ENCODE measurements at places on chromosomes 3 and 15.

DNA sequence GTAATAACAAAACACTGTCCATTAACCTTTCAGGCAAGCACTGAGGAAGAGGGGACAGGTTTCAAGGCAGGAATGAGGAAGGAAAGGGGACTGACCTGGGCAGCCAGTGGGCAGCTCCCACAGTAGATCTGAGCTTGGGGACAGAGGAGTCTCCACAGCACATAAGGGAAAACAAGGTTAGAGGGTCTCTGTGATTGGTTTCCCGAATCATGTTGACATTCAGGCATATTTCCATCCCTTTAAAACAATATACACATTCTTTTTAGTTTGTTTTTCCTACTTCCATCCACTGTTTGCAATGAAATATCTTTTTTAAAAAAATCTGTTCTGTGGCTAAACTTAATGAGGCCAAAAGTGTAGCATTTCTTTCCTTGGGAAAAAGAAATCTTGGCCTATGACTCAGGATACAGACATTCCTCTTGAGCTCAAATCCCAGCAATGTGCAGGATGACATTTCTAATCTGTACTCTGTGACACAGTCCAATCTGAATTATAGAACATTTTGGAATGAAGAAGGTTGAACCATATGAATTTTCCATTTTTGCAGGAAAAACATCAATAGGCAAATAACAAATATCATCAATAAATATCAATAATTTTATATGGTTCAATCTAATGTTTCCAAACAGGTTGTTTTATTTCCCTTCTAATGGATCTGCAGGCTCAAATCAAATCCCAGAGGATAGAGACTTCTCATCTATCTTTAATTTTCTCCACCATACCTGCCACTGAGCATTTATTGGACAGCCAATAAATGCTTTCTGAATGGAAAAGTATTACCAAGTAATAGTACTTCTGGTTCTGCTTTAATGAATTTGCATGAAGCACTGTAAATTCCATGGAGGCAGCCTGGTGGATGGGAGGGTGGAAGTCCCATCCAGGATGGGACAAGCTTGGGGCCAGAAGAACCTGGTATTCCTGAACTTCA, 54.1 kb downstream of the ITGB5 start:
- H3K27me3 ChIP-seq = no peaks in the 10 kb centered on the region
- H3K27ac ChIP-seq = peak overlapping the region; percentile 76
- H3K36me3 ChIP-seq = peaks cover 43% of the 10 kb centered on the region
- H3K4me3 ChIP-seq = no peak overlapping the region
- peaks cover 30% of the 10 kb centered on the region for H3K4me1 ChIP-seq

DNA sequence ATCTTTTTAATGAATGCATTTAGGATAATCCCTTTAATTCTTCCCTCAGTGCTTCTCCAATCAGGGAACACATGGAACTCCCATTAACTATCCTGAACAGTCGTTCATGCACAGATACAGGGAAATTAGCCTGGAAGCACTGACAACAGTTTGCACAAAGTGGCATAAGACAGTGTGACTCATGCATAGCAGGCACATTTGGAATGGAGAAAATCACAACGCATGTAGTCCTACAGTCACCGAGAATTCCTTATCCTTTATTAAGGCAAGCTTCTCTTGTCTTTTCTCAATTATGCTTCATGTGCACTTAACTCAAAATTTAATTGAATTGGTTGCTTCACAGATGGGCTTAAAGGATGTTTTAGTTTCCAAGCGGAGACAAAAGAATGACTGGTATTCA, 155.0 kb upstream of the CRBN start:
- H3K27me3 ChIP-seq = no peaks in the 10 kb centered on the region
- no peak for DNase-seq
- H3K4me1 ChIP-seq = no peaks in the 10 kb centered on the region
- H3K36me3 ChIP-seq = no peaks in the 10 kb centered on the region
- H3K27ac ChIP-seq = no peak overlapping the region
- H3K4me3 ChIP-seq = no peak overlapping the region

- peak overlapping the region; percentile 88 for H3K27ac ChIP-seq
- H3K4me3 ChIP-seq = peak overlapping the region; percentile 86
- H3K36me3 ChIP-seq = no peaks in the 10 kb centered on the region
- peaks cover 3% of the 10 kb centered on the region for H3K4me1 ChIP-seq
- DNase-seq = no peak
- no peaks in the 10 kb centered on the region for H3K27me3 ChIP-seq
Observed at GRCh38 chr3:155805204-155805801, 775 bp downstream of the C3orf33 start.

DNA sequence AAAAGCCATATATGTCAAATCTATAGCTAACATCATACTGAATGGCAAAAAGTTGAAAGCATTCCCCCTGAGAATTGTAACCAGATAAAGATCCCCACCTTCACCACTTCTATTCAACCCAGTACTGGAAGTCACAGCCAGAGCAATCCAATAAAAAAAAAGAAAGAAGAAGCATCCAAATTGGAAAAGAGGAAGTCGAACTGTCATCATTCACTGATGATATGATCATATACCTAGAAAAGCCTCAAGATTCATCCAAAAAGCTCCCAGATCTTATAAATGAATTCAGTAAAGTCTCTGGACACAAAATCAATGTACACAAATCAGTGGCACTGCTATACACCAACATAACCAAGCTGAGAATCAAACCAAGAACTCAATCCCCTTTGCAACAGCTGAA, 97.4 kb downstream of the CBLB start:
- no peak for DNase-seq
- no peaks in the 10 kb centered on the region for H3K27me3 ChIP-seq
- H3K27ac ChIP-seq = no peak overlapping the region
- H3K4me1 ChIP-seq = no peaks in the 10 kb centered on the region
- H3K4me3 ChIP-seq = no peak overlapping the region

DNA sequence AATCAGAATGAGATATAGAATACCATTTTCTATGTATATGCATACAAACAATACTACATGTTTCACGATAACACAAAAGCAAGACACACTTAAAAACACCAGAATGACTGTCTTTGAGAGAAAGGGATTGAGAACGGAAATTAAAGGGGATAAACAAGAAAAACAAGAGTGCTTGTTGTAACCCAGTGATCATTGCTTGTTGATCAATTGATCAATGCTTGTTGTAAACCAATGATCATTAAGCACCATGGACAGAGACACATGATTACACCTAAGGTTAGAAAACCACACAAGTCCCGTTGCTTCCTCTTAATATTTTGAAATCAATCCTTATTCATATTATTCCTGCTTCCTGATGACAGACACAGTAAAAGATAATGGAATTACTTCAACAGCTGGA, 1.1 kb upstream of the OR4F15 start:
- no peak overlapping the region for H3K27ac ChIP-seq
- H3K4me3 ChIP-seq = no peak overlapping the region
- no peaks in the 10 kb centered on the region for H3K27me3 ChIP-seq
- no peaks in the 10 kb centered on the region for H3K4me1 ChIP-seq
- no peak for DNase-seq

GRCh38 chr3:58179235-58180098, 31.3 kb downstream of the DNASE1L3 start:
- H3K4me1 ChIP-seq = peaks cover 40% of the 10 kb centered on the region
- H3K27ac ChIP-seq = peak overlapping the region; percentile 2
- no peaks in the 10 kb centered on the region for H3K36me3 ChIP-seq
